ENCODE measurements at places on chromosomes 7 and 10.

DNA sequence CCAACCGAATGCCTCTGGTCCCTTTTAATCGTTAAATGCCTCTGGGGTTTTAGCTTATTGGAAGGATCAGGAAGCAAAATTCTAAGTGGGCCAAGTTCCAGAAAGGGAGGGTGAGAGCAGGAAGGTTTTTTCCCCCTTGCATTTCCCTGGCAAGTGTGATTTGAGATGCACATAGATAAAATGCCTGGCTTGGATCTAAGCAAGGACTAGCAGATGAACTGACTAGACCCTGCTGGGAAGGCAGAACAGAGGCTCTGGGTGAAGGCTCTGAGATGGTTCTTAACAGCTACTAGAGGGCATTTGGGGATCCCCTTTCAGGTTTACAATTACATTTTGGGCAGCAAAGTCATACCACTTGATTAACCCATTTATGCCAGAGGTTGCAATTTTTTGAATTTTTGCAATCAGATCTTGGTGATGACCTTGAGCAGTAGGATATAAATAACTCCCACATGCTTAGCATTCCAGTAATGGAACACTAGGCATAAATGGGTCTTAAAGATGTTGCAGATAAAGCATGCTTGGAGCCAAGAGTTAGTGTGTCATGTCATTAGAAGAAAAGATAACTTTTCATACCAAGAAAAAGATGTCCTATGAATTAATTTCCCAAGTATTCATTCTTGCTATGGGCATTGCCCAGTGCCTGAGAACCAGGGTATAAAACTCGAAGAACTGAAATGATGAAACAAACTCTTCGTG lies 205.9 kb downstream of the SEC23IP start:
- DNase-seq, result no peak

GRCh38 chr10:63965846-63966245 lies 444.6 kb downstream of the REEP3 start:
- DNase-seq, result no peak

DNA sequence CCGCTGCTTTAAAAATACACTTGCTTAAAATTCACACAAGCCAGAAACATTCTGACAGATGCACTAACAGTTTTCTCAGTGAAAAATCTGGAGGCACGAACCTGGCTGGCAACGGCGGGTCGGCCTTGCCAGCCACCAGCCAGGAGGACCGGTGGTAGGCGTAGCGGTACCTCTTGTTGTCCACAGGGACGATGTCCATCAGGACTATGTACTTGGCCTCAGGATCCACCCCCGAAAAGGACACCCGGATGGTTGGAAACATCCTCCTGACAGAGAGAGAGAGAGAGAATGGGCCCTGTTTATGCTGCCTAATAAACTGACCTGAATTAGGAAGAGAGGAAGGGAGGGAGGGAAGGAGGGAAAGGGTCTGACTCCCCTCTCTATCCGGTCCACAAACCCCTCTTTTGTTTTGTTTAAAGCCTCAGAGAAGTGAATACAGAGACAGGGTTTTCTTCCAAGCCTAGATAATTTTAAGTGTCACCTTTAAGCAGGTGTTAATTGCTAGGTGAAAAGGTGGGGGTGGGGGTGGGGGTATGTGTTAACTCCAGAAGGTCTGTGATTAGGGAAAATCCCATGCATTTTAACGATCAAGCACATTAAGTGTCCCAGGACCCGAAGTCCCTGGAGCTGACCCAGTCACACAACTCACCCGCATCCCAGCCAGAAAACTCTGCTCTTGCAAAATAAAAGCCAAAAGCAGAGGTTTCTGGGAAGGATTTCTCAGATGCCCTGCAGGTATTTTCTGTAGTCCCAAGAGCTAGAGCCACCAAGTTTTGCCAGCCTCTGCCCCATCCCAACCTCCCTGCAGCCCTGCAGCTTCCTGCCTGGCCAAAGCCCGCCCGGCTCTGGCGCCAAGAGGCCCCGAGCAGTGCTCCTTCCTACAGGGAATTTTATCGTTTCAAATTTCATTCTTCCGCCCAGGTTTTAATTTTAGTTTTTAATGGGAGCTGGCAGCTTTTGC lies 5.0 kb downstream of the TBX20 start:
- DNase-seq, result no peak

GRCh38 chr10:89295597-89295996 lies 6.2 kb upstream of the IFIT2 start:
- no peak for DNase-seq

DNA sequence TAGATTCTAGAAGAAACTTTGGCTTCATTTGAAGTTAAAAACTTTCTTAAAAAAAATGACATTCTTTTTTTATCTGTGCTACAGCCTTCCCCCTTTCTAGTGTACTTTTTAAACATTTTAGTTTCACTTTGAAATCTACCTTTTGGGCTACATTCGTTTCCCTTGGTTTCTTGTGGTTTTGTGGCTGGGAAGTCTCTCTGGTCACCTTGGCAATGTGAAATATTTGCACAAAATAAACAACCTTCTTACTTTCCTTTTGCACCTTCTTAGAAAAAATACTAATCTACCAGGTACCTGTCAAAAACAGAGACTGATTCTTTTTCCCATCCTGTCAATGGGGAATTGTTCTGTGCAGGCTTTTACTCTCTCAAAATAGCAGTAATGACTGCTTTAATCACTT lies 350.2 kb downstream of the GATA3 start:
- DNase-seq, result no peak

DNA sequence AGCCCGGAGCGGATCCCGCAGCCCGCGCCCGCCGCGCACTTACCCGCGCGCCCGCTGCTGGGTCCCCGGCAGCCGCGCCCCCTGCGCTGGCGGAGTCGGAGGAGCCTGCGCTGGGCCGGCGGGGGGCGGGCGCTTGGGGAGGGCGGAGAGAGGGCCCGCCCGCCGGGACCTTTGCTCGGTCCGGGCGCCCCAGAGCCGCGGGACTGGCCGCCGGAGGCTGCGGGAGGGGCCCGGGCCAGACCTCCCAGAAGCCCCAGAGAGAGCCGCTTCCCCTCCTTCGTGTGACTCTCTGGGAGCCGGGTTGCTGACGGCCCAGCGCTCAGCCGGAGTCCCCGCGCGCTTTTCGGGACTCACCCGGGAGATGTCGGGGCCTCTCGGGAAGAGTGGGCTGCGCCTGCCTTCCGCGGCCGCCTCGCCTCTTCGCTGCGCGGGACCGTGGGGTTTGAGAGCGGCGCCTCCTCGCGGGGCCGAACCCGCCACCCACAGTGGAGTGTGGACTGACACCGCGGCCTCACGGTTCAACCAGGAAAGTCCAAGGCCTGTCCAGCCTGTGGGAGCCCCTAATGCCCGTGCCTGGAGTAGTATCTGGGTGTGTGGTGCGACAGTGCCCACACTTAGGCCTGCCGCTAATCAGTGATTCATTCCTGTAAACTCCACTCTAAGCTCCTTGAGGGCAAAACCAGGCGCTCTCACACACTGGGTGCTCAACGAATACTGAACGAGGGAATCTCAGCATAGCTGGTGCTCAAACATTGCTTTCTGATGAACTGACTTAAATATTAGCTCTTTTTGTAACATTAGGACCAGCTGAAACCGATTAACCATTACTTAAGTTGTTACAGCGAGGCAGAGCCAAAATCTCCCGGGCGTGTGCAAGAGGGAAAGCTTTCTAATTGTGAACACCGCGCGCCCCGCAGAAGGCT lies at the start of gene GSDME:
TSS of gene GSDME (minus strand) at position 112 of the 923 bp plus-strand sequence. CDS start 7,690 bp downstream, outside the sequence.
- peak; percentile 1 for DNase-seq

DNA sequence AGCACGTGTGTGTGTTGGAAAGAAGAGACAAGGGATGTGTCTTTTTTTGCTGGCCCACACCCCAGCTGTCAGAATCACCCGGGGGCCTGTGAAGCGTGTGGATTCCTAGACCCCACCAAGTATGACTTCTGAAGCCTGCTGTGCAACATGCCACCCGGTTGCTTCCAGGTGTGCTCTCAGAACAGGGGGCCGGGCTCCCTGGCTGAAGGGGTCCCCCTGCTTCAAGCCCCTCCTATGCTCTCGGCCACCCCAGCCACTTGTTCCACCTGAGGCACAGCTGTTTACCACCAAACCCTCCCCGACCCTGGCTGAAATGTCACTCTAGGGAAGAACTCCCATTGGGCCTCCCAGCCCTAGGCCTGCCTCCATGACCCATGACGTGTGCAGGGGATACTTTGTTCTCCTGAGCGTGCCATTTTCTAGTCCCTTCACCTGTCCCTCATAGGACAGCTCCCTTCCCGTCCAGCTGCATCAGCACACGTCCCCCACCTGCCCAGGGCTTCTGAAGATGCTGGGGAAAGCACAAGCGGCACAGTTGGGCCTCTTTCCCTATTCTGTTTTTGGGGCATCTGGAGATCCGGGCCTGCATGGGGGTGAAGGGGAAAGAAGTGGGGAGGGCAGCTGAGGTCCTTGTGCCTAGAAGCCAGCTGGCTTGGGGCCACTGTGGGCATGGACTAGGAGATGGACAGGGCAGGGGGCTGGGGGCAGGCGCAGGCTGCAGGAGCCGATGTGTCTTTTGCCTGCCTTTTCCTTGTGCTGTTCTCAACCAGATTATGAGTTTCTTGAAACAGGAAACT lies 33.3 kb downstream of the CRHR2 start:
- DNase-seq, result no peak

All from activated T-cell treated with anti-CD3 and anti-CD28 coated beads for 4 hours (primary cell).